ENCODE measurements at places on chromosomes 7 and 10.

GRCh38 chr7:107687656-107688055 lies 27.0 kb downstream of the SLC26A4 start:
- DNase-seq: no peak

DNA sequence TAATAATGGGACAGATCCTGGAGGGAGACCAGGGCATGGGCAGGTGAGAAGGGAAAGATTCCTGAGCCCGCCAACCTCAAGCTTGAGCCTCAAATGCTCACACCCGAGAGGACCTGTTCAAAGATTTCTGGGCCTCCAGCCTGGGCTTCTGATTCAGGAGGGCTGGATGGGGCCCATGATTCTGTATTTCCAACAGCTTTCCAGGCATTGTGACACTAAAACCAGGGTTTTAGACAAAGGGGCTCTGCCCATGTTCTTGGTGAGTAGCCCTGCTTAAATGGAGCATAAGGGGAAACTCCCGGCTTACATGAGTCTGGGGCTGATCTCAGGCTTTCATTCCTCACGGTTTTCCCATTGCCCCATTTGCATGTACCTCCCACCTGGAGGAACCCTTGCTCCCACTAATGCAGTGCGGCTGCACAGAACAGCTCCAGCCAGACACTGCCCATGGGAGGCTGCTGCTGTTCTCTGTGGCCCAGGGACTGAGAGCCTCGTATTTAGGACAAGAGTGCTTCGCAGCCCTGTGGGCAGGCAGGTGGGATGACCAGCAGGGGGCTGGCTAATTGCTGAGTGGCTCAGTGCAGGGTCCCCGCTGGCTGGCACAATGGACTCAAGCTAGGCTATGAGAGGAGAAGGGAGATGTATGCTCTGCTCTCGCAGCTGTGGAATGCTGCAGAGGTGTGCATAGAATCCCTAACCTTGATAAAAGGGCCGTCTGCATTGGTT lies 135.3 kb upstream of the COBL start:
- no peak for DNase-seq

DNA sequence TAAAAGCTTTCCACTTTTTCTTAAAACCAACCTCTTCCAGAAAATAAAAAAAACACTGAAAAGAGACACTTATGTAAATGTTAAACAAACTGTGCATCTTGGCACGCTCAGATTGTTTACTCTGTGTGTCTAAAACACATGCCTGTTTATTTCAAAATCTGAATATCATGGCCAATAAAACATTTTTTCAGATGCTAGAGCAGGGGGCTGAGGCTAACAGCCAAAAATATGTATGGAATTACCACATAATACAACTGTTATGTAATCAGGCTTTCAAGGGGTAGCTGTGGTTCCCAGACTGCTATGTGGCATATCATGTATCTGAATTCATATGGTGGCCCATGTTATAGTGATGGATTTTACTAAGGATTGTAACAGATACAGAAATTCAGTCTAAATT lies 130.4 kb downstream of the HIBADH start:
- DNase-seq: no peak

DNA sequence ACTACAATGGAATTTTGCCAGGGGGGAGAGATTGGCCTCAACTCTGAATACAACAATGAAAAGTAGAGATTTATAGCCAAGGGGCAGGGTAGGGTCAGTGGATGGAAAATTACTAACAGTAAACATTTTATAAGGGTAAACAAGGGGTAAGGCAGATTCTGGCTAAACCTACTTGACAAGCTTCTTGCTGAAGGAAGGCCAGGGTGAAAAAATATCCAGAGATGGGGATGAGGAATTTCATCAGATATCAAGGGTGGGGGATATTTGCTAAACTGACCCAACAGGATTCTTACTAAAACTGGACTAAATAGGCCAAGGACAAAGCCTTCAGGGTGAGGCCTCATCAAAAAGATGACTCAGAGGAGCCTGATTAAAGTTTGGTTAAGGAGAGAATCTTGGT lies 156.3 kb downstream of the RTKN2 start:
- DNase-seq: no peak

- no peak for DNase-seq
These were observed 304.7 kb downstream of the CDK14 start for GRCh38 chr7:90900628-90901356.

- no peak for DNase-seq
These were observed 67.6 kb upstream of the C1GALT1 start for GRCh38 chr7:7114575-7115291.

DNA sequence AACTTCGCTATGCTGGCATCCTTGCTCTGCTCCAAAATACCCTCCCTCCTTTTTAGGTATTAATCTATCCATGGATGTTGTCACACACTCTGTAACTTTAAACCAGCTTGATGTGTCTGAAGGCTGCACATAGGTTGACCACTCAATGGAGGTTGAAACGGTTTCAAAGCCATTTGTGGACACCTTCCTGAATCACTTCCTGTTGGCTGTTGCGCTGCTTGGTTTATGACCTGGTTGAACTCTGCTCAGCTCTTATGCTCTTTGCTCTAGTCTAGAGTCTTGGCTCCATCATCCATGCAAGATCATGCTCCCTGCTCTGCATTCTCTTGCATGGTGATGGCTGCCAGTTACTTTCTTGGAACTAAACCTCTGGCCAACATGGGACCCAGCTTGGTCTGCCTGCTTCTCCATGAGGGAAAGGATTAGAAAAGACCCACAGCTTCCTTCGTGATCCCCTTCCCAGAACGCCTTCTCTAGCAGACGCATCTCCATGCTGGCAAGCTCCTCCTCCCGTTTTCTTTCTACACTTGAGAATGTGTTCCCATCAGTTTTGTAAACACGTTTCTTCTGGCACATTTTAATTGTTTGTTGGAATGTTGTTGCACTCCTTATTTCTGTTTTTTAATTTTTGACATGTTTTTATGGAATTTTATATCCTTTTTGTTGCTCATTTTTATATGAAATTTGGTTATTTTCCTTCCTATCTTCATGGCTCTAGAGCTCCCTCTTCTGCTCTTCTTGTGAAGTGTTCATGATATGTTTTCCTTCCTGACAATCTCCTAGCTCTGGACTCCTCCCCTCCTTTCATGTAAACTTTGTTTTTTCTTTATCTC lies 149.8 kb downstream of the XPNPEP1 start:
- DNase-seq: no peak

DNA sequence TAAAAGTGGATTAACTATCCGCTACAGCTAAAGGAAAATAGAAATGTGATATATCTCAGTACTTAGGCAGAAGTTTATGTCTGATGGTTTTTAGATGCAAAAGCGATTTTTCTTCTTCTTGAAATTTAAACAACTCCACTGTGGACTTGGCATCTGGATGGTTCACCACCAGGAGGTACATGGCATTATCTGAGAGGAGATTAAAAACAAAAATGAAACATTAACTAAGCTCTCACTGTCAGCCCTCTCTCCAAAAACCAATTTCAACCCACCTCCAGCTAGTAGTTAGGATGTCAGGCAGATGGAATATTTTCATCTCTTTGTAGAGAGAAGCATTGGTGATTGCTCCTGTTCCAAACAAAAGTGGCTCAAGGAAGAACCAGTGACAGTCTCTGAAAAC lies 12.9 kb downstream of the PON1 start:
- DNase-seq: no peak

GRCh38 chr7:29304756-29305155 lies 110.2 kb downstream of the CHN2 start:
- no peak for DNase-seq

- no peak for DNase-seq
These were observed 102.9 kb downstream of the CRPPA start for GRCh38 chr7:16318463-16318862.

DNA sequence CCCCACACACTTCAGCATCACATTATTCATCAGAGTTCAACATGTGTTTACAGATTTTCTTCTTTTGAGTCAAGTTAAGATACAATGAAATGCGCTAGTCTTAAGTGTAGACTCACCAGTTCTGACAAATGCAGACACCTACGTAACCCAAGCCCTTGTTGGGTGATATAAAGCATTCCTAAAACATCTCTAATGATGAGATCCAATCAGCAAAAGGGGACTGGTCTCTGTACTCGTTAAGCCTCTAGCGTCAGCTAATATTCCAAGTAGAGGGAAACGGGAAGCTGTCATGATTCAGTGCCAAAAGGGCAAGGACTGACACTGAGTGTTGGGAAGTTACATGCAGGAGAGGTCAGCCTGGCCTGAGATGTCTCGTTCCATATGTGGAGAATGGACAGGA lies 38.7 kb upstream of the TRIL start:
- DNase-seq: no peak

DNA sequence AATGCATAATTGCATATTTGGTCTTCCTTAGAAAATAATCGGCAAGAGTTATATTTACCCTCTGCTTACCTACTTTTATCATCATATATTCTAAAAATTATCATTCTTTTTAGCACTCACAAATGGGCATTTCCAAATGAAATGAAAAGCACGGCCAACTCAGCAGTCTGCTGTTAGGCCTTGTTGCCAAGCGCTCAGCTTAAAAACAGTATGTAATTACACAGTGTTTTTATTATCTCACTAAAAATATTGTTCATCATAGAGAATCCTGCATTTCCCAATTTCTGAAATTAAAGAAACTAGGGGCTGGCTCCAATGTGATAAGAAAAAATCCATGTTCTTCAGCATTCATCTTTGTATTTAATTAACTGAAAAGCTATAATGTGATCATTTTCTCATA lies 391.7 kb upstream of the ADARB2 start:
- DNase-seq: no peak

- no peak for DNase-seq
These were observed 2.8 kb upstream of the GNAI1 start for GRCh38 chr7:80131675-80132435.

DNA sequence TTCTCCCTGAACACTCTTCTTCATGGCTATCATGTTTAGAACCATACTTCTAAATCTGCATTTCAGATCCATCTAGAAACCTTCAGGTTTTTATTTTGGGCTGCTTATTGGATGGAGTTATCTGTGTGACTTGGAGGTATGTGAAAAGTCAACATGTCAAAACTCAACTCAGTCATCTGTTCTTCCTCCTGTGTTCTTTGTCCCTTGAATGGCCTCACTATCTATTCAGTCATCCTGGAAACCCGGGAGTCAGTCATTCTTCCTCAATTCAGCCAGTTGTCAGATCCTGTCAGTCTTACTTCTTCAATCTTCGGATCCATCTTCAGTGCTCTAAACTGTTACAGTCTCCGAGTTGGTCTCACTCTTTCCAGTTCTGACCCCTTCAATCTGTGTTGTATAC lies 52.2 kb downstream of the VKORC1L1 start:
- no peak for DNase-seq

DNA sequence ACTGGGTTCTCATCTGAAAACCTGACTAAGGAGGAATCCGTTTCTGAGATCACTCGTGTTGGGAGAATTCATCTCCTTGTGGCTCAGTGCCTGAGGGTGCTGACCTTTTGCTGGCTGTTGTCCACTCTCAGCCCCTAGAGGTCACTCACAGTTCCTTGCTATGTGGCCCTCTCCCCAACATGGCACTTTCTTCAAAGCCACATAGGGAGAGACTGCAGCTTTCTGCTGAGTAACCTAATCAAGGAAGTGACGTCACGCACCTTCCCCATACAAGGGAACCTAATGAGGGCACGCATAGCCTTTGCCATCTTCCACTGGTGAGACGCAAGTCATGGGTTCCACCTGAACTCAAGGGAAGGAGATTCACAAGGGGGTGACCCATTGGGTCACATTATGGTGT lies 23.2 kb downstream of the STEAP1B start:
- no peak for DNase-seq

DNA sequence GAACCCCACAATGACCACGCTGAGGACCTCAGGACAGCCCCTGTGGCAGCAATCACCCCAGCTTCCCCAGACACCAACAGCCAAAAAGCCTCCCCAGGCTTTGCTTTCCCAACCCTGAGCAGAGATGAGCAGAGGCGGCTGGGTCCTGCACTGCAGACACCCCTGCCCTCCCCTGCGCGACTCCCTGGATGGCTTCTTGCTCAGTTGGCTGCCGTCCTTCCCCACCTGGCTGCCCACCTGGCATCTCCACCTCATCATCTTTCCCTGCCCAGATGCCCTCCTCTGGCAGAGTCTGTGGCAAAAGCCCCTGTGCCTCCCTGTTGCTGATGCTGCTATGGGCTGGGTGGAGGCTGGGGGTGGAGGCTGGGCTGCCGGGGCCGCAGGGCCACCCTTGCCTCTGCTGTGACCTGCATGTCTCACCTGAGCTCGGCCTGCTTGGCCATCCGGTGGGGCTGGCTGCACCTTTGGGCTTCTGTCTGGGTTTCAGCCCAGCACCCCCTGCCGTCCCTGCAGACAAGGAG lies 567.7 kb downstream of the TCERG1L start:
- no peak for DNase-seq

DNA sequence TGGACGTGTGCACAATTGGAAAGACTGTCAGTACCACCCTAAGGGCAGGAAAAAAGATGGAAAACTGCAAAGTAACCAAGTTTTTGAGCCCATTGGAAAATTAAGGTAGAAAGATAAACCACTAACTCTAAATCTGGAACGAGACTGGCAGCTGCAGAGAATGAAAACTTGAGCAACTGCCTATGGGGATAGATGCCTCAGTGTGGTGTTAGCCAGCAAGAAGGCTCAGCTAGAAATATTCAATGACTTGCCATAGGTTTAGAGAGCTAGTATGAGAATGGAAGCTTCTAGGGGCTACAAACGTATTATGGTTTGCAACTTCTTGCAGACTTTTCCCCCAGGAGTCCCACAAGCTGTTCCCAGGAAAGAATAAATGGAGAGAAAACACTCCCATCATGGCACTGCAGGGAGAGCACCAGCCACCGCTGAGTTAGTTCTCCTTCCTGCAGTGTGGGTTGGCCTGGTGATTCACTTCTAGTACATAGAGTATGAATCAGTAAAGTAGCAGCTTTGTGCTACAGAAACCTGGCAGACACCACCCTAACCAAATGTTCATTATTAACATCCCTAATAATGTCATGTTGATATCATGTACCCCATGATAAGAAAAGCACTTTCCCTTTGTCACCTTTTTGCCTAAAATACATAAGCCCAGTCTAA lies 372.4 kb upstream of the VWC2 start:
- no peak for DNase-seq

GRCh38 chr10:18233775-18234174 lies 93.6 kb downstream of the CACNB2 start:
- DNase-seq: no peak

GRCh38 chr7:51973071-51973470 lies 656.5 kb upstream of the COBL start:
- DNase-seq: no peak

All from activated CD4-positive, alpha-beta T cell treated with anti-CD3 and anti-CD28 coated beads, Interleukin-2, amount 50 U/mL, for 4 hours (primary cell).